ENCODE measurements at places on chromosomes 16 and 17.

GRCh38 chr16:87621976-87622713 is 19.8 kb downstream of the JPH3 start:
- DNase-seq, result no peak

GRCh38 chr17:10429421-10430045 is 7.8 kb upstream of the MYH8 start:
- no peak for DNase-seq

DNA sequence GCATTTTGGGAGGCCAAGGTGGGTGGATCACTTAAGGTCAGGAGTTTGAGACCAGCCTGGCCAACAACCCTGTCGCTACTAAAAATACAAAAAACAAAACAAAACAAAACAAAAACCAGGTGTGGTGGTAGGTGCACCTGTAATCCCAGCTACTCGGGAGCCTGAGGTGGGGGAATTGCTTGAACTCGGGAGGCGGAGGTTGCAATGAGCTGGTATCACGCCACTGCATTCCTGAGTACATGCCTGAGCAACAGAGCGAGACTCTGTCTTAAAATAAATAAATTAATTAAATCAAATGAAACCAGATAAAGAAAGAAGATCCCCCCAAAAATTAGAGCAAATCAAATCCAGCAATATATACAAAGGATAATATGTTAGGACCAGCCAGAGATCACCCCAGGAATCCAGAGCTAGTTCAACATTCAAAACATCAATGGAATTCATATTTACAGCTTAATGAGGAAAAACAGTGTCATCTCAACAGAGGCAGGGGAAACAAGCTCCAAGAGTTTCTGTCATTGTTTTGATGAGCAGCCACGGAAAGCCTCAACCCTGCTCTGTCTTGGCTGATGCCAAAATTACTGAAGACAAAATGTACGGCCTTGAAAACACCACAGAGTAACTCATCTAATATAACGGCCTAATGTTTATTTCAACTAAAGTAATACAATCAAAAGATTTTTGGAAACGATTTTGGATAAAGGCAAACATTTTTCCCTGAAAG is 3.7 kb downstream of the PEMT start:
- no peak for DNase-seq

DNA sequence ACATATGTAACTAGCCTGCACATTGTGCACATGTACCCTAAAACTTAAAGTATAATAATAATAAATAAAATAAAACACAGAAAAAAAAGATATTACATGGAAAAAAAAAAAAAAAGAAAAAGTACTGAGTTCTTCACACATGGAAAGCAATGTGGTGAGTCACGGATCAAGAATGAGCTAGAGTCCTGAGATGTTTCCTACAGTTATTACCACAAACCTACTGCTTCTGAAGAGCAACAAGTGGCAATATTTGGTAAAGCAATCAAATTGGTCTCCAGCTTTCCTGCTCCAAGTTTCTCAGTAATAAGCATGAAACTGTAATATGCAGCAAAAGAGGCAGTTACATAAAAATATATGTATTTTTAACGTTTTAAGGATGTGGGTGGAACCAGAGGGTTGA is 223.3 kb upstream of the SALL1 start:
- DNase-seq, result no peak

GRCh38 chr16:84047206-84047605 is 4.6 kb upstream of the SLC38A8 start:
- no peak for DNase-seq

GRCh38 chr17:83053739-83054451 is 25.5 kb upstream of the METRNL start:
- no peak for DNase-seq

DNA sequence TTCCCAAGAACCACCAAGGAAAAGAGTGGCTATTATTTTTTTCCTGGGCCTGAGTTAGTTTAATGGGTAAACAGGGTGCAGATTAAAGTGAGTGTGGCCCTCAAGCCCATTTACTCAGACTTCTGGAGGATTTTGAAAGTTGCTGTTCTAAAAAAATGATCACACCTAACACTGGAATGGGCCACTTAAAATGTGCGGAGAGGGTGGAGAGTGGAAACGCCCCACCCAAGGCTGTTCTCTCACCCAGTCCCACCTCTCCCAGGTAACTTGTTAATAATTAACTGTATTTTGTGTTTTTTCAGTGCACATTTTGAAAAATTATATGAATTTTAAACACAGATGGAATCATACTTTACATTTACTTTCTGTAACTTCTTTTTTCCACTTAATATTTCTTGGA is 5.4 kb downstream of the HIRIP3 start:
- no peak for DNase-seq

DNA sequence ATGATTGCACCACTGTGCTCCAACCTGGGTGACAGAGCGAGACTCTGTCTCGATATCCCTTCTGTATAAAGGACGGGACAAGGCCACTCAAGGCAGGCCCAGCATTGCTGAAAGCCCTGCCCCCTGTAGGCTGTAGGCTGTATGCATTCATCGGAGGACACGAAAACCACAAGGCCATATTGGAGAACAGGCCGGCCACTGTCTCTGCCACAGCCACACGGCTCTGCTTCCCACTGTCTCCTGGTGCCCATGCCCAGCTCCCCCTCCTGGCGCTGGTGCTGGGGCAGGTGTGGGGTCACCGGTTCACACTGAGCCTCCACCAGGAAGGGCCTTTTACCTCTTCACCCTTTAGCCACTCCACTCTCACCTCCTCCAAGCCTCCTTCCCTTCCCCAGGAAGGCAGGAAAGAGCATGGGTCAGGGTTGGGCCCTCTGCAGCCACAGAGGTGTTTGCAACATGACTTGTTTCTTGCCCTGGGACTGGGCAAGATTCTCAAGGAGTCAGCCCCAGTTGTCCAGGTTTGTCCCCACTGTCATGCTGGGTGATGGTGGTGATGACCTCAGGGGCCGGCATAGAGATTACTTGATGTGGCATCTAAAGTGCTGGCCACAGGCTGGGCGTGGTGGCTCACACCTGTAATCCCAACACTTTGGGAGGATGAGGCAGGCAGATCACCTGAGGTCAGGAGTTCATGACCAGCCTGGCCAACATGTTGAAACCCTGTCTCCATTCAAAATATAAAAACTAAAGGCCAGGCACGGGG is 5.3 kb upstream of the NTN3 start:
- DNase-seq, result no peak

- no peak for DNase-seq
These were observed 344.9 kb downstream of the CPPED1 start for GRCh38 chr16:12458591-12459358.

DNA sequence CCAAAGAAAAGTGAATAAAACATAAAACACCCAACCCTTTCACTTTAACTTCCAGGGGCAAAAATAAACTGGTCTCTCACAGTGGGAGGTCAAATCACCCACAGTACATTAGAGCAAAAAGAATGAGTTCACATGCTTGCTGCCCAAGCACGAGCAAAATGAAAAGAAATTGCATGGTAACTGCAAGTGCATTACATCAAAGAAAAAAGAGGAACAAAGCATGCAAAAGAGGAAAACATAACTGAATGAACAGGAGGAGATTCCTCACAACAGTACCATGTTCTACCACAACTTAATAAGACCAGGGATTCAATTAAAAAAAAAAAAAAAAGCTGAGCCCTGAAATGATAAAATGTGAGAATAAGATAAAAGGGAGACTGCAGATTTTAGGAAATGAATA is 12.3 kb downstream of the DNAH2 start:
- DNase-seq, result no peak

GRCh38 chr16:79628501-79628975 is 28.0 kb upstream of the MAF start:
- no peak for DNase-seq

DNA sequence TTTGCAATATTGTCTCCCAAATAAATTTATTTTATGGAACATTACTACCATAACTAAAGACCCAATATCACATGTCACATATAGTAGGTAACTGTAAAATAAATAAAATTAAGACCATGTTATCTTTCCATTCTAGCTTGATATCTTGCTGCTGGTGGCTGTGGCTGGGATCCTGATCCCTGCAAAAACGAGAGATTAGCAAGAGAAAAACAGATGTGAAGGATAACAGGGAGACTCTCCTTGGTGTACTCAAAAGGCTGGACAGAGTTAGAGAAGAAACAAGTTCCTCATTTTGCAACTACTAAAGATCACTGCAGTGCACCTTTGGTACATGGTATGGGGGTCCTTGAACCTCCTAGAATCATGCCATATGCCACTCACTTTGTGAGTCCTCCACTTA is 49.7 kb downstream of the ARHGAP27 start:
- no peak for DNase-seq

DNA sequence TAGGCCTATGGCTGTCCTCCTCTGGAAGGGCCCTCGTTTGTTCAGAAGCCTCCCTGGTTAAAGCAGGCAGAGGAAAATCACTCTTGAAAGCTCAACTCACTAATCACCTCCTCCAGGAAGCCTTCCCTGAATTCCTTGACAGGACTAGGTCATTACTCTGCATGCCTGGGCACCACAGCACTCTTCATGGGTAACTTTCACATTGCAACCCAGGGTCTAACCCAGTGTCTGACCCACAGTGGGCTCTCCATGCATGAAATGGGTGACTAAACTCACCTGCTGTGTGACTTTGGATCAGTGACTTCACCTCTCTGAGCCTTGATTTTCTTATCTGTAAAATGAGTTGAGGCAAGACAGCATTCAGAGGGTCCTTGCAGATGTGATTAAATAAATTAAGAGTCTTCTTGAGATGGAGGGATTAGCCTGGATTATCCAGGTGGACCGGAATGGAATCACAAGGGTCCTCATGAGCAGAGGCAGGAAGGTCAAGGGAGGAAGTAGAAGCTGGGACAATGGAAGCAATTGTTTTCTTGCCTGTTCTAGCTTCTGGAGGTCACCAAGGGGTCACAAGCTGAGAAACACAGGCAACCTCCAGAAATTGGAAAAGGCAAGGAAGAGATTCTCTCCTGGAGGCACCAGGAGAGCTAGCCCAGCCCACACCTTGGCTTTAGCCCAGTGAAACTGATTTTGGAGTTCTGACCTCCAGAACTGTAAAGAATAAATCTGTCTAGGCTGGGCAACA is 3.8 kb upstream of the RAI1 start:
- no peak for DNase-seq

GRCh38 chr17:74690409-74690825 is 22.3 kb downstream of the CD300LF start:
- DNase-seq, result no peak

- no peak for DNase-seq
These were observed 37.3 kb downstream of the GRB7 start for GRCh38 chr17:39775031-39775430.

GRCh38 chr17:73068322-73069153 is 23.9 kb downstream of the SLC39A11 start:
- DNase-seq, result no peak

- DNase-seq, result no peak
These were observed 255.9 kb upstream of the PMFBP1 start for GRCh38 chr16:72427783-72428331.

DNA sequence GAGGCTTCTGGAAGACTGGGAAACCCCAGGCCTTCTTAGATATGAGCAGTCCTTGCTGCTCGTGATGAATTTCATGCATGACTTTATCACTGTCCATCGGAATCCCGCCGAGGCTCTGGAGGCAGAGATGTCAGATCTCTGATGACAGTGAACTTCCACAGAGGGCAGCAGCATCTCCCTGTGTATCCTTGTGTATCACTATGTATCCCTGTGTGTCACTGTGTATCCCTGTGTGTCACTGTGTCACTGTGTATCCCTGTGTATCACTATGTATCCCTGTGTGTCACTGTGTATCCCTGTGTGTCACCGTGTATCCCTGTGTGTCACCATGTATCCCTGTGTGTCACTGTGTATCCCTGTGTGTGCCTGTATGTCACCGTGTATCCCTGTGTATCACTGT is 160.2 kb upstream of the CHMP6 start:
- DNase-seq, result no peak

- no peak for DNase-seq
These were observed 1.6 kb upstream of the SMTNL2 start for GRCh38 chr17:4582691-4583090.

DNA sequence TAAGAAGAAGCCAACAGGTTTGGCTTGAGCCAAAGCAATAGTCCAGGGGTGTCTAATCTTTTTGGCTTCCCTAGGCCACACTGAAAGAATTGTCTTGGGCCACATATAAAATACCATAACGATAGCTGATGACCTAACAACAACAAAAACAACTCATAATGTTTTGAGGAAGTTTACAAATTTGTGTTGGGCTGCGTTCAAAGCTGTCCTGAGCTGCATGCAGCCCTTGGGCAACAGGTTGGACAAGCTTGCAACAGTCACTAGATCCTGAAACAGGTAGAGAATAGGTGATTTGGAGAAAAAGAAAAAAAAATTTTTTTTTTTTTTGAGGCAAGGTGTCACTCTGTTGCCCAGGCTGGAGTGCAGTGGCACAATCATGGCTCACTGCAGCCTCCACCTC is 4.5 kb downstream of the CRYBA1 start:
- DNase-seq, result no peak

GRCh38 chr16:54657058-54657708 is 273.5 kb upstream of the IRX5 start:
- no peak for DNase-seq

GRCh38 chr17:59746849-59747445 is 39.5 kb downstream of the VMP1 start:
- no peak for DNase-seq

- no peak for DNase-seq
These were observed 78.0 kb upstream of the ZNF750 start for GRCh38 chr17:82917699-82918345.

- DNase-seq, result no peak
These were observed 7.0 kb upstream of the ZKSCAN2 start for GRCh38 chr16:25264597-25264996.

DNA sequence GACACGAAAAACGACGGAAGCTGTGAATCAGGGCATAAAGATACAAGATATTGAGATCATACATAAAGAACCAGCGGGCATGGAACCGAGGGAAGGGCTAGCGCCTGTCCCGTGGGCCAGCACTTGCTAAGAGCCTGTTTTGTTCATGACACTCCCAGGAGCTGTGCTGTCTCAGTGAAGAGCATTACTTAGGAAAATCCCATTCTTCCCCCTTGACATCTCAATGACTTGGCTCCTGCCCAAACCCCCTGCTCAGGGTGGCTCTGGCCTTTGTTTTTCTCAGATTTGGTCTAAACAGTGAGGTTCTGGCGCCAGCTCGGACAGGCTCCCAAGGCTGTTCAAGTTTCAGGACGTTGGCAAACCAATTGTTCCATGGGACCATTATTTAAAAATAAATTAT is 79.1 kb upstream of the SEC14L1 start:
- no peak for DNase-seq

DNA sequence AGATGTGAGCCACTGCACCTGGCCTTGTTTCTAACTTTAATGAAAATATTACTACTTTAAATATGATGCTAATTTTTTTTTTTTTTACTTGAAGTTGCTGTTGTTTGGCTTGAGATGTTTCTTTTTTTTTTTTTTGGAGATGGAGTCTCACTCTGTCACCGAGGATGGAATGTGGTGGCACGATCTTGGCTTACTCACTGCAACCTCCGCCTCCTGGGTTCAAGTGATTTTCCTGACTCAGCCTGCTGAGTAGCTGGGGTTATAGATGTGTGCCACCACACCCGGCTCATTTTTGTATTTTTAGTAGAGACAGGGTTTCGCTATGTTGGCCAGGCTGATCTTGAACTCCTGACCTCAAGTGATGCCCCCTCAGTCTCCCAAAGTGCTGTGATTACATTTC is 23.6 kb downstream of the IGSF6 start:
- no peak for DNase-seq

GRCh38 chr17:48910370-48910769 is 2.2 kb downstream of the UBE2Z start:
- DNase-seq, result no peak

Data from T-helper 22 cell (primary cell).